ENCODE measurements at places on chromosomes 1 and 21. TPM values are rescaled to one million over a fixed set of nuclear protein-coding genes. Genes with fewer than 3 reads are reported as not detected.

Gene RNU11
- total RNA-seq = not detected

Gene BACE2
- total RNA-seq = 21.8 TPM

Gene LCE6A
- total RNA-seq = not detected

Gene TTLL7
- 6.3 TPM for total RNA-seq

Gene LCE1A
- total RNA-seq = not detected

Gene OR2L2
- under 0.01 TPM for total RNA-seq

Gene UCK2
- total RNA-seq = 52.1 TPM

Gene FCRL4
- total RNA-seq = not detected

Gene PTAFR
- total RNA-seq = not detected

Gene IL12RB2
- total RNA-seq = not detected

Gene PTGS2
- 53.3 TPM for total RNA-seq

Gene RHOU
- 14.8 TPM for total RNA-seq

Gene ATP1A2
- total RNA-seq = 0.65 TPM

Gene VAMP3
- 66.5 TPM for total RNA-seq

Gene ASAP3
- total RNA-seq = 58.6 TPM

Gene RNF220
- total RNA-seq = 42.1 TPM

Gene GBP6
- total RNA-seq = not detected

Gene INAVA
- 0.18 TPM for total RNA-seq

Gene IFFO2
- total RNA-seq = 5.5 TPM

Gene OR2L13
- not detected for total RNA-seq

Gene LY9
- not detected for total RNA-seq

Gene KRTAP7-1
- not detected for total RNA-seq

Gene RIPPLY3
- not detected for total RNA-seq

Gene KLHDC8A
- not detected for total RNA-seq

Gene GBP4
- 2.6 TPM for total RNA-seq

Gene TRIM58
- 0.18 TPM for total RNA-seq

Gene FPGT
- 11.1 TPM for total RNA-seq

Gene COL11A1
- total RNA-seq = 17.2 TPM

Gene ALG14
- 4.4 TPM for total RNA-seq

Gene LORICRIN
- not detected for total RNA-seq

Gene LCE3E
- not detected for total RNA-seq

Gene RGS4
- total RNA-seq = 30.6 TPM

Gene BRDT
- not detected for total RNA-seq

Gene GRHL3
- not detected for total RNA-seq

Gene C1orf226
- under 0.01 TPM for total RNA-seq

Gene EVA1C
- total RNA-seq = 6.8 TPM

Gene DBT
- 6.3 TPM for total RNA-seq

Gene SLAMF9
- 0.46 TPM for total RNA-seq

Gene PCBP3
- total RNA-seq = 1.6 TPM

Gene CDC42BPA
- total RNA-seq = 70.4 TPM

Gene SLC19A2
- total RNA-seq = 8.1 TPM

Gene VHLL
- total RNA-seq = 0.28 TPM

Gene A3GALT2
- not detected for total RNA-seq

Gene OPRD1
- not detected for total RNA-seq

Gene PHLDA3
- total RNA-seq = 126 TPM

Measured in smooth muscle cell of bladder (primary cell).